ENCODE measurements at places on chromosomes 12 and 14.

GRCh38 chr14:32567543-32568384 is 238.7 kb downstream of the AKAP6 start:
- no peak for DNase-seq

DNA sequence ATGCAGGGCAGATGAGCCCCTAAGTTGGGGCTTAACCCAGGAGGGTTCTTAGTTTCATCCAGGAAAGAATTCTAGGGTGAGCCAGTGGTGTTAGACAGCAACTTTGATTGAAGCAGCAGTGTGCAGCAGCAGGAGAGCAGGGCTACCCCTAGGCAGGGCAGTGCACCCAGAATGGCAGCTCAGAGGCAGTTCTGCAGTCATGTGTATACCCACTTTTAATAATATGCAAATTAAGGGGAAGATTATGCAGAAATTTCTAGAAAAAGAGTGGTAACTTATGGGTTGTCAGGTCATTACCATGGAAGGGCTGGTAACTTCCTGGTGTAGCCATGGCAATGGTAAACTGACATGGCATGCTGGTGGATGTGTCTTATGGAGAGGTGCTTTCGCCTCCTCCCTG is 297.5 kb downstream of the PCNX1 start:
- no peak for DNase-seq

GRCh38 chr12:72024613-72025012 is 86.0 kb downstream of the TPH2 start:
- DNase-seq = no peak

DNA sequence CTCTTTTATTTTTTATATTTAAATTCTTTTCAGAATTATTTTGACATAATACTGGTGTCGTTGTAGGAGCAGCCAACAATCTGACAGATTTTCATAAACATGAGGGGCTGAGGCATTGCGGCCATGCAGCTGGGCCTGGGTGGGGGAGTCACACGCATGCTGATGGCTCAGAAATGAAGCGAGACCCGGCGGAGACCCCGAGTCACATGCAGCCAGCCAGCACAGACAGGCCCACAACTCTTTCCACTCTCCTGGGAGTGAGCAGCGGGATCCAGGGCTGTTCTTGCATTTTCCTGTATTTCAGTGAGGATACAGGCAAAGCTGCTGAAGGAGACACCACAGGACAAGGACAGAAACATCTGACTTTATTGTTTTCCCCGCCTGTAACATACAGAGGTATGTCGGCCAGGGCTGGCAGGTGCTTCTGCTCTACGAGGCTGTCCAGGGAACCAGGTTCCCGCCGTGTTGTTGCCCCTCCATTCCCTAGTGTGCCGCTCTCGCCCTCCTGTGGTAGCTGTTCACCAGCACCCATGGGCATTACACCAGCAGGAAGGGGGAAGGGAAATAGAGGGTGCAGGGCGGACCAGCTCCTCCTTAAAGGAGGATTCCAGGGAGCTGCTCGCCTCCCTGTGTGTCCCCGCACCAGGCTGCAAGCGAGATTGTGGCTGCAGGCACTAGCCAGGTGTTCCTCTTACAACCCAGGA is 30.5 kb downstream of the FZD10 start:
- DNase-seq = no peak

DNA sequence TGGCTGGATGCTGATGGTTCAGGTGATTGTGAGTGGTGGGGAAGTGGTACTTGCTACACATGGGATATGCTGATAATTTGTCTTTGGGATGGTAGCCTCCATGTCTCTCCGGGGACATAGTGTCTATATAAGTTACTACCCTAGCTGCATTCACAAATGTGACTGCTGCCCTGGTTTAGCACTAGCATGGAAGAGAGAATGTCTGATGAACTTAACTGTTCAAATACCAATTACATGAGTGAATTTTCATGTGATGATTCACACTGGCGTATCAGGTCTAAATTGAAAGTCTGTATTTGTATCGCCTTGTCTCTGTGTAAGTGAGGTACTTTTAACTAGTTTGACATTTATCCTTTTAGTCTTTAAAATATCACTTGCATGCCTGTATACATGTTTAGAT is 34.4 kb downstream of the ATF7IP start:
- no peak for DNase-seq
